ENCODE measurements at places on chromosomes 7 and 10. TPM values are rescaled to one million over a fixed set of nuclear protein-coding genes. Genes with fewer than 3 reads are reported as not detected.

DNA sequence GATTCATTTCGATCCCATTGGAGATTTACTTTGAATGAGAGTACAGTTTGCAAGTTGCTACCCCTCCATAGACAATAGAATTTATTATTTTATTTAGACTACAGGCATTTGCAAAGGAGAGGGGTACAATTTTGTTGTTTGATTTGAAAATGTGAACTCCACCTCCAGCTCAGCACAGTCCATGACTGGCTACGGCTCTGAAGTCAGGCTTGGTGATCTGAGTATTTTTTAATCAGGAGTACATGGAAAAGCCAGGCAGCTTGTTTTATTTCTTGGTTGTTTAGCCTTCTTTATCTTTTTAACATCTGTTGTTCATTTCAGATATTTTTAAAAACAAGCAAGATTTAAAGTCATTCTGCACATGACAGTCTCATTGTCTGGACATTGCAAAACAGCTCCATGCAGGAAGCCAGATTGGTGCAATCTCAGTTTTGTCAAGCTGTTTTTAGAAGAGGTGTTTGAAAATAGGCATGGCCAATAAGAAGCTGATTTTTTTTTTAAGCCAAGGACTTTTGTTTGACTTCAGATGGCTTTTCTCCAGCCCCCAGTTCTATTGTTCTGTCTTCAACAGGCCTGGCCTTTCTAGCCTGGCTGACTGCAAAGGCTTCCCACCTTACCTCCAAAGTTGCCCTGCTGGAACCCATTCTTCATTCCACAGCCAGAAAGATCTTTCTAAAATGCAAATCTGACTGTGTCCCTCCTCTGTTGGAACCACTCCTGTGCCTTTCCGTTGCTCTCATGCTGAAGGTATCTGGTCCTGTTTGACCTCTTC, 12.2 kb downstream of the PLXDC2 start:
- DNase-seq: no peak

- no peak for DNase-seq
Measured at GRCh38 chr7:28733035-28733434, 225.1 kb downstream of the TRIL start.

DNA sequence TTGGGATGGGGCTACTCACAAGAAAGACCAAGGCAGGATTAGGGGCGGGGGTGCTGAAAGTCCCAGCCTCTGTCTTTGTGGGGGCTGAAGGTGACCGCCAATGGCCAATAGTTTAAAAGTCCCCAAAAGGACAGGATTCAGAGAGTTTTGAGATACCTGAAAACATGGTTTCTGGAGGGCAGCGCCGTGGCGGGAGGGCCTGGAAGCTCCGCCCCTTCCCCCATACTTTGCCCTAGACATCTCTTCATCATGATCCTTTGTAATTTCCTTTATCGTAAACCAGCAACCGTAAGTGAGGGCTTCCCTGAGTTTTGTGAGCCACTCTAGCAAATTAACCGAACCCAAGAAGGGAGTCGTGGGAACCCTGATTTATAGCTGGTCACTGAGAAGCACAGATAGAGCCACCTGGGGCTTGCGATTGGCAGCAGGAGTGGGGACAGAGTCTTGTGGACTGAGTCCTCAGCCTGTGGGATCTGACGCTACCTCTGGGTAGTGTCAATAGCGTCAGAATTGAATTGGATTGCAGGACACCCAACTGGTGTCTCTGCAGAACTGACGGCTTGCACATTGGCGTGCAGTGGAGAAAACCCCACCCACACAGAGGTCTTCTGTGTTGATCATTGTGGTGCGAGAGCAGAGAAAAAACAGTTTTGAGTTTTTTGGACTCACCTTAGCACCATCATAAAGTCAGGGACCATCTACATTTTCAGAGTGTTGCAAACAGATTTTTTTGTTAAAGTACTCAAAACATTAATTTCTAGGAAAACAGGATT, 169.3 kb downstream of the USP6NL start:
- no peak for DNase-seq

DNA sequence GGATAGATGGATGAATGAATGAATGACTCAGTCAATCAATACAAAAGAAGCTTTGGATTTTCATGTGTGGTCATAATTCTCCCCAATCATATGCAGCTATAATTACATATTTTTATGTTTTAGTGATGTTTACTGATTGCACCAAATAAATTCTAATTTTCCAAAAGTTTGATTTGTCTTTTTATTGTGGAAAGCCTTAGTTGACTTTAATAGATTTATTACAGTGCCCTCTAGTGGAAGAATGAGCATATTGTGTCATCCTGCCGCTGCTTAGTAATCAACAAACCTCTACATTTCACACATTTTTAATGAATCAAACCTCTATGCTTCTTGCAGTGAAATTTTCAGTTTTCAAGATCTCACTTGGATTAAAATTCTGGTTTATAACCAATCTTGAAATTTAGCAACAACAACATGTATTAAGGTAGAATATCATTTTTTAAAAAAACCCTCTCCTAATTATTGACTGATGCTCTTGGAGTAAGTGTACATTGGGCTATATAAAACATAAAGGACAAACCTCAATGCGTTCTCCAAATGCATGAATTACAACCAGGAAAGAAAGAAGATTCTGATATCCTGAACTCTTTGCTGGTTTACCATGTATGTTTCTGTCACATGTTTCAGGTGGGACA, 55.6 kb upstream of the PNLIP start:
- DNase-seq: no peak

DNA sequence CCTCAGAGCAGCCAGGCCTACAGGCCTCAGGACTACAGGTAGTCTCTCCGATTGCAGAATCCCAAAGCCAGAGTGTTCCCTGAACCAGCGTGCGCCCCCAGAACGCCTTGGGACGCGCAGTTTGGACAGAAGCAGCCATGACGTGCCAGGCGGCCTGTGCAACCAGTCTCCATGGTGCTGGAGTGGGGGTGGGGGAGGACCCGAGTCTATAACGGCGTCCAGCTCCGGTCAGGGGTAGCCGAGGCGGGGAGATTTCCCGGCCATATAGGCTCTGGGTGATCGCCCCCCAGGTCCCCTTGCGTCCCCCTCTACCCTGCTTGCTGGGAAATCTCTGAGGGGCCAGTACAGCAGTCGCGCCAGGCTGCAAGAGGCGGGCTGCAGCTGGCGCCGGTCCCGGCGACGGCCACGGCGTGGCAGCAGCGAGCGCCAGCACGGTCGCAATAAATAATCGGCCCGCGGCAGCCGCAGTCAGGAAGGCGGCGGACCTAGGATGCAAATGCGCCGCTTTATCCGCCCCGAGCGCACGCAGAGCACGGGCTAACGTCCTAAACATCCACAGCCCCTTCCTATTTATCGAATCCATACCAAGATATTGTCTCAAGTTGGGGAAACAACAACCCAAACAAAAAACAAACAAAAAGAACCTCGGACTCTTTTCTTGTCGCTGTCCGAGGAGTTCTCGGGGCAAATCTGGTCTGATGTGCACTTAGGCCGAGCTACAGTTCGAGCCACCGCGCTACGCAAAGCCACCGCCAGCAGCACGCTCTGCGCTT, 1.6 kb downstream of the HOXA3 start:
- no peak for DNase-seq

- no peak for DNase-seq
Measured at GRCh38 chr7:157952841-157953645, 616.2 kb downstream of the DNAJB6 start.

GRCh38 chr7:107959527-107959898, 43.4 kb downstream of the LAMB1 start:
- no peak for DNase-seq

- no peak for DNase-seq
Measured at GRCh38 chr10:92729886-92730285, 40.1 kb downstream of the HHEX start.

DNA sequence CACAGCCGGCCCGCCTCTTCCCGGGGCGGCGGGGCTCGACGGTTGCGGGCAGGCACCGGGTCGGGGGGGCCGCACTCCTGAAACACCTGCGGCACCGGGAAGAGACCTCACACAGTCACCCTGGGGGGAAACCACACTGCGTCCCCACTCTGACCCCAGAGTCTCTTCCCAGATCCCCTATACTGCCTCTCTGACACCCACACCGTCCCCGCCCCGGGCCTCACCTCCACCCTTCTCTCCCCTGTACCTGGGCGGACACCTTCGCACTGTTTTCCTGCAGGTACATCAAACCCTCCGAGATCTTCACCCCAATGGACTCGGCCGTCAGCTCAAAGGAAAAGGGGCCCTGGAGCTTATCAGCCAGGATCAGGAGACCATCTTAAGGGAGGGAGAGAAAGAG, 3.4 kb upstream of the GAL3ST4 start:
- no peak for DNase-seq

DNA sequence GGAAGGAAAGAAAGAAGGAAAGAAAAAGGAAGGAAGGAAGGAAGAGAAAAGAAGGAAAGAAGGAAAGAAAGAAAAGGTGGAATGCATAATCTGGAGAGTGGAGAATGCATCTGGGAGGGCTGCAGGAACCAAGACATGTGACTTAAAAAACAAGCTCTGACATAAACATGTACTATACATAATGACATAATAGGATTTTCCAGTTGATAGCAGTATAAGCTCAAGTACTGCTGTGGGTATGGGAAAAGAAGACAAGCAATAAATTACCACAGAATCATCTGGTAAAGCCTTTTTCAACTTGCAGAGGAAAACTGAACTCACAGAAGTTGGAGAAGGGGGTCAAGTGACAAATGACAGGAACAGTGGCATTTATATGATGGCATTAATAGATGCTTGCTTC, 345.9 kb downstream of the PLXDC2 start:
- no peak for DNase-seq

- no peak for DNase-seq
Measured at GRCh38 chr10:115761166-115761565, 511.8 kb downstream of the GFRA1 start.

Gene CALHM1
- polyA plus RNA-seq: 0.14 TPM

Gene SPAG6
- 1.1 TPM for polyA plus RNA-seq

Gene NODAL
- 0.44 TPM for polyA plus RNA-seq

Gene UPP1
- 11.8 TPM for polyA plus RNA-seq

All from renal pelvis (tissue), 12 donors.